ENCODE measurements at places on chromosomes 12 and 14.
A peak's percentile ranks its signal among the peaks of the same experiment; 100 is the strongest.

DNA sequence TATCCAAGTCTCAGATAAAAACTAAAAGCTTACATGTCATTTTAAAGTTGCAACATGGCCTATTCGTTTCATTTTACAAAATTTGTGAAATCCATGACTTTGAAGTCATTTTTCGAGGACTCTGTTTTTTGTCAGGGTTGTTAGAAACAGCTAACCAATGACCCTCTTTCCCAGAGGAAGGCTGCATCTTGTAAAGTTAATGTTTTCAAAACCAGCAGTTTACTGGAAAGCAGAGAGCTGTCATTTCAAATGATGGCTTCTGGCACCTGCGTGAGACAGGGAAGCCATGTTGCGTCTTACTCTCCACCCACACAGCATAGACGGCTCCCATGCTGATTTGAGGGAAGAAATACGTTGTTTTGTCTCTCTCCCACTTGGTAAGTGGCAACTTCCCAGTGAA is 50.1 kb upstream of the RTRAF start:
- no peak for DNase-seq

GRCh38 chr12:40735551-40736230 is 43.5 kb downstream of the CNTN1 start:
- no peak for DNase-seq

GRCh38 chr14:35971965-35972630 is 146.0 kb downstream of the BRMS1L start:
- DNase-seq, result no peak

DNA sequence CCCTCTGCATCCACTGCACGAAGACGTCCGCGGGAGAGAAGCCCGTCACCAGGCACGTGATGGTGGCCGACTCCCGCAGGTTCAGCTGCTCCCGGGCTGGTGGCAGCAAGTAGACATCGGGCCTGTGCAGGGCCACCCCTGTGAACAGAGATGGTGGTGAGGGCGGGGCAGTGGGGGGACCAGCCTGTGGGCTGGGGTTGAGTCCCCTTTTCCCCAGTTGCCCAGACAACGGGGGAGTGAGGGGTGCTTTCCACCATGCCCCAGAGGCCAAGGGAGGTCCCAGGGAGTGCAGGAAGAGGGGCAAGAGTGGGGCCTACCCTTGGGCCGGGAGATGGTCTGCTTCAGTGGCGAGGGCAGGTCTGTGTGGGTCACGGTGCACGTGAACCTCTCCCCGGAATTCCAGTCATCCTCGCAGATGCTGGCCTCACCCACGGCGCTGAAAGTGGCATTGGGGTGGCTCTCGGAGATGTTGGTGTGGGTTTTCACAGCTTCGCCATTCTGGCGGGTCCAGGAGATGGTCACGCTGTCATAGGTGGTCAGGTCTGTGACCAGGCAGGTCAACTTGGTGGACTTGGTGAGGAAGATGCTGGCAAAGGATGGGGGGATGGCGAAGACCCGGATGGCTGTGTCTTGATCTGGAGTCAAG is 328.3 kb downstream of the TMEM121 start:
- DNase-seq, result no peak

DNA sequence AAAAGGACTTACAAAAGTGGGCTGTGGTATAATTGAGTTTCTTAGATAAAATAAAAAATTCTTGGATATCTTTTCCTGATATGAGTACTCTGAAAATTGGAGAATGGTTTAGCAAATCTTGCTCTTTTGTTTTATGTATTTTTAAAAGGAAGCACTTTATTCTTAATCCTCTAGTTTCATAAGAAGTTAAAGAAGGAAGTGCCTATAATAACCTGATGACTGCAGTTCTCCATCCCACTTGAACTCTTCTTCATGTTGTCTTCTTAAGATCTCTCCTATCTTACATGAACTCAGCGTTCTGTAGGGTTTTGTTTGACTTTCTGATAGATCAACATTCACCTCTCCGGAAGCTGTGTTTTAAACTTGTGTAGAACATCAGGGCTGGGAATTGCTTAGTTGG is 271.0 kb downstream of the ERC1 start:
- DNase-seq, result no peak

DNA sequence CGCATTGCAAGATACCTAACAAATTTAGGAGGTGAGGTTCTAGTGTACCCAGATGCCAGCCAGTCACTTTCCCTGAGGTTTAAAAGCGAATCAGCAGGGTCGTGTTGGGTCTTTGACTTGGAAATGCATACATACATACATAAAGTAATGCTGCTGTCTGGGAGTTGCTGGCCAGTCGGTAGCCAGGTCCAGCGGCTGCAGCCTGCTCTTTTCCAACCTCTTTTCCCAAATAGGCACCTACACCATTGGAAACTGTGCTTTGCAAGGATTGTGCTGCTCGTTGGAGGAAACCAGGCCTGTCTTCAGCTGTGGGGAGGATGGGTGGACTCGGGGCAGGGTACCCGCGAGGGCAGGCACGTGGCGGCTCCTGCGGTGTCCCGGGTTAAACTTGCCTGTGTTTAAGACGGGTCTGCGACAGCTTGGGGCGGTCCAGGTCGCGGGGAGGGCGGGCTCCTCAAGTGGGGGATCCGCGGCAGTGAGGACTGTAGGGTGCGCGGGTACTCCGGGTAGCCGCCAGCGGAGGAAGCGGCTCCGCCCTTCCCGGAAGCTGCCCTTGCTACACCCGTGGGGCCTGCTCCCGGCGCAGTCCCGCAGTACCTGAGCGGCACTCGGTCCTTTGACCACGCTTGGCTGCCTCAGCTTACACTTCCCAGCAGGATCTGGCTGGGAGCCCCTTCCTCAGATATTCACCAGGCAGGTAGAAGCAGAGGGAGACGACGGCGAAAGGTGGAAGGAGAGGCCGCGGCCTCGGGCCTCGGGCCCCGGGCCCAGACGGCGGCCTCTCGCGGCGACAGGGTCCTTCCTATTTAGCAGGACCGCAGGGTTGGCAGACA is 2.7 kb downstream of the TTC6 start:
- DNase-seq, result no peak

- no peak for DNase-seq
Observed at GRCh38 chr12:94793191-94793595, 142.8 kb upstream of the TMCC3 start.

DNA sequence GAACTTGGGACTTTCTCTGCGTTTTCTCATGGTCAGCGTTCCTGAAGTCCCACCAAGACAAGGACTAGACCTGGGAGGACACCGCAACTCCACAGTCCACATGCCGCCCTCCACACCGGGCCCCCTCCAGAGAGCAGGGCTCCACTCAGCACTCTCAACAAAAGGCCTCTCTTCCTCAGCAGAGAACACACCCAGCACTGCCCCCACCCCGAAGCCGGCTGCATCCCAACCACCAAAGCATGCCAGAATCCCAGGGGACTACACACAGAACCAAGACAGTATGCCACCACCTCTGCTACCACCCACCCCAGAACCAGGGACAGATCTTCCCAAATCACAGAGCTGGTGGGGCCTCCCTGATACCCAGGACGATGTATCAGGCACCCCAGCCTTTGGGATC is 88.3 kb downstream of the BCL11B start:
- no peak for DNase-seq

- no peak for DNase-seq
Observed at GRCh38 chr12:47755655-47756562, 2.8 kb downstream of the RAPGEF3 start.

DNA sequence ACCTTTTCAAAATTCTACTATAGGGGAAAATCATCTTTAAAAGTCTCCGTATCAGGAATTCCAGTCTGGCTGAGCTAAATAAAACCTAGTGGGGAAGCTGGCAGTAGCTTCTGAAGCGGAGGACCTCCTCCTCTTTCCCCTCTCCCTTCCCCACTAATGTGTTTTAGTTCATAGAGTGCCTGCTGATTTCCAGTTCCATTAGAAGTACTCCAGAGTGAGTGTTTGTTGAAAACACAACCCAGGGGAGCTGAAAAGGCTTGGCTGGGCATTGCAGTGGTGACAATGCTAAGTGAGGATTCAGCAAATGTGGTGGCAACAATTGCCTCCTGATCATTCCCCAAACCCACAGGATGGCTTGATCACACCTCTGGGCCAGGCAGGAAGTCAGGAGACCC is 144.2 kb upstream of the FRMD6 start:
- DNase-seq, result no peak

GRCh38 chr14:36430662-36431084 is 89.4 kb downstream of the NKX2-1 start:
- no peak for DNase-seq

DNA sequence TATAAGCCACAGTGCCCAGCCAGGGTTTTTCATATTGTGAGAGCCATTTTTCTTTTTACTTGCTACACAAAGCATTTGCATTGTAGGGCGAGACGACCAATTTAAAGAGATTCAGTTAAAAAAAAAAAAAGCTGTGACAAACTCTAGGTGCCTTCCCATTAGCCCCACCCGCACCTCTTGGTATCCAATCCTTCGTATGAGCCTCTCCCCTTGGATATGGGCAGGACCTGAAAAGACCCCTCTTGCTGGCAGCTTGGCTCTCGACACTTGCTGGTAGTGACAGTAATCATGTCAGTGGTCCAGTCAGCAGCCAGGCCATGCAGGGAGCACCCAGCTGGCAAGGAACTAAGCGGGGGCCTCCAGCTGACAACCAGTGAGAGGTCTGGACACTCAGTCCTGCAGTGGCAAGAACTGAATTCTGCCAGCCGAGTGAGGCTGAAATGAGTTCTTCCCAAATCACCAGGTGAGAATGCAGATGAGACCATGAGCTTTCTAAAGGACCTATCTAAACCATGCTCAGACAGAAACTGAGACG is 46.5 kb downstream of the SINHCAF start:
- no peak for DNase-seq

DNA sequence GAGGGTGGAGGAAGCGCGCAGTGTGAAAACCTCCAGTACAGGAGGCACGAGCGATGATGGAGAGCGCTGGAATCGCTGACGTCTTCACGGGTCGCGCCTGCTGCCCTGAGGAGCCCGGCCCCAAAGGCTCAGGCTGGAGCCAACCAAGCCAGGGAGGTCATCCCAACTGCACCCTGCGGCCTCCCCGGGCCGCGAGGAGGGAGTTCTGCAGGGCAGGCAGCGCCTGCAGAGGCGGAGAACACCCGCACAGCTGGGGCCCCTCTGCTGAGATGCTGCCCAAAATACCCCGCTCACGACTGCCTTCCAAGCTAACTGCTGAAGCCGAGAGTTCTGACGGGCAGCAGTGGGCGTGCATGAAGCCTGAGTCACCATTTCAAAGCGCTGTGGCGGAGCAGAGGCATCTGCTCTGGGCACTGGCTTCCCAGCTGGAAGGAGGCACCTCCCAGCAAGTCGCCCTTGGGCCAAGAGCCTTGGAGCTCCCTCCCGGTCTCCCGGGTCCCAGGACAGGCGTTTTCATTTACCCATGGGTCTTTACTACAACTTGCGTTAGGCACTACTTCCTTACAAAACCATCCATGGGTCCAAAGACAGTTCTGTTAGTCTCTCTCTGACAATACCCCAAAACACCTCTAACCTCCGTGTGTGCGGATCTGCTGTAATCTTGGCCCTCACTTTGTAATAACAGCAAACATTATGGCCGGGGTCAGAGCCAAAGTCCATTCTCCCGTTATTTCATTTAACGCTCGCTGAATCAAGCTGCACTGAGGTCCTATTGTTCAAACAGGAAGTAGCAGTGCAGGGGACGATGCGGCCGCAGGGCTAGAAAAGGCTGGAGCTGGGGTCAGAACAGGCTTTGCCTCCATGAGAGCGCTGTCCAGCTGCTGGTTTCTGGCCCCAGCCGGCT is 60.1 kb upstream of the RIMBP2 start:
- DNase-seq, result no peak

DNA sequence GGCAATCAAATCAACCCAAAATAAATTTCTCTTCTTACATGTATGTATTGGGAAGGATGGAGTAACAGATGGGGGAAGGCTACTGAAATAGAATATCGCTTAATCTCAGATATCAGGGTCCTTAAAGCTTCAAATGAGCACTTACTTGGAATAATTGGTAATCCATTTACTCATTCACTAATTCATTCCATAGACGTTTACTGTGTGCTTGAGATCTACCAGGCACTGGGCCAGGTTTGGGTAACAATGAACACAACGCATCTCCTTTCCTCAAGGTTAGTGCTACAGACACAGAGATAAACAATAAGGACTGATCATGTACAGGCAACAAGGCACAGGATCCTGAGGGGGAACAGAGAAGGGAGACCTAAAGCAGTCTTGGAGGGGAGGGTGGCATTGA is 54.4 kb upstream of the KRR1 start:
- DNase-seq, result no peak

GRCh38 chr14:54050759-54051158 is 94.1 kb upstream of the BMP4 start:
- no peak for DNase-seq

DNA sequence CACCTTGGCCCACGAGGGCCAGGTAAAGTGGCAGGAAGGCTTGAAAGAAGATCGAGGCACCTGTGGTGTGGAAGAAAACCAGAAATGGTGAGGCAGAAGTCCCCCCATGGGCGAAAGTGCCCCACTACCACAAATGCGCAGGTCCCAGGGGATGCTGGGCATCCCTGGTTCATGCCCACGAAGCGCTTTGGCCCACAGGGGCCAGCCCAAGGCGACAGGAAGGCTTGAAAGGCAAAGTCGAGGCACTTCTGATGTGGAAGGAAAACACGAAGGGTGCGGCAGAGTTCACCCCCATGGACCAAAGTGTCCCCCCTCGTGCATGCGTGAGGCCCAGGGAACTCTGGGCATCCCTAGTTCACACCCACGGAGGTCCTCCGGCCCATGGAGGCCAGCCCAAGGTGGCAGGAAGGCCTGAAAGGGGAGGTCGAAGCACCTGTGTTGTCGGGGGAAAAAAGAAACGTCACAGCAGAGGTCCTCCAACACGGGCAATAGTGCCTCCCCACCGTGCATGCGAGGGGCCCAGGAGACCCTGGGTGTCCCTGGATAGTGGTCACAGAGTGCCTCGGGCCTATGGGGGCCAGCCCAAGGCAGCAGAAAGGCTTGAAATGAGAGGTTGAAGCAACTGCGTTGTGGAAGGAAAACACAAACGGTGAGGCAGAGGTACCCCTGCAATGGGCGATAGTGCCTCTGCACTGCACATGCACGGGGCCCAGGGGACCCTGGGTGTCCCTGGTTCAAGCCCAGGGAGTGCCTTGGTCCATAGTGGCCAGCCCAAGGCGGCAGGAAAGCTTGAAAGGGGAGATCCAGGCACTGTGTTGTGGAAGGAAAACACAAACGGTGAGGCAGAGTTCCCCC is 373.9 kb downstream of the ALG10 start:
- no peak for DNase-seq

- DNase-seq, result no peak
Observed at GRCh38 chr12:111846016-111846415, 4.0 kb downstream of the MAPKAPK5 start.

GRCh38 chr14:85530626-85531025 is 682 bp downstream of the FLRT2 start:
- DNase-seq, result peak; percentile 6

DNA sequence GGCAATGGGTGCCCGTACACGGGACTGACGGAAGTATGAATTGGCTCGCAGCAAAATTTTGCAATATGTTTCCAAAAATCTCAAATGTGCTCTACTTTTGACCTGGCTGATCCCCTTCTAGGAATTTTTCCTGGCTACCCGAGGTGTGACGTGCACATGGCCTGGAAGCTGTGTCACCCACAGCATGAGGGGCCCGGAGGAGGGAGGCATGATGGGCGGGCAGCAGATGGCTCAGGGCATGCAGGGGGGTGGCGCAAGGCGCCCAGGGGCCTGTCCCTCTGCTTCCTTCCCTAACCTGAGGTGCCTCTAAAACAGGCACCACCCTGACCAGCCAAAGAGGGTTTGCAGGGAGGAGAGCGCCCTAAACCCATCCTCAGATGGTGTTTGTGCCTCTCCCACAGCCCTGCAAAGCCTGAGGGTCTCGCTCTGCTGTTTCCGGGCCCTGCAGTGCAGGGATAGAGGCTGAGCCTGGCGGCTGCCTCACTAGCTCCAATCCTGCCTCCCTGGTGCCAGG is 6.7 kb downstream of the GPR132 start:
- no peak for DNase-seq
